Omental fat pad (tissue), 4 donors: ENCODE measurements at places on chromosomes 2 and 18.

- DNase-seq = no peak
Measured at GRCh38 chr2:100285011-100285410, 37.3 kb downstream of the LONRF2 start.

GRCh38 chr2:163736433-163737189 lies 803 bp upstream of the FIGN start:
- DNase-seq = peak; percentile 23

DNA sequence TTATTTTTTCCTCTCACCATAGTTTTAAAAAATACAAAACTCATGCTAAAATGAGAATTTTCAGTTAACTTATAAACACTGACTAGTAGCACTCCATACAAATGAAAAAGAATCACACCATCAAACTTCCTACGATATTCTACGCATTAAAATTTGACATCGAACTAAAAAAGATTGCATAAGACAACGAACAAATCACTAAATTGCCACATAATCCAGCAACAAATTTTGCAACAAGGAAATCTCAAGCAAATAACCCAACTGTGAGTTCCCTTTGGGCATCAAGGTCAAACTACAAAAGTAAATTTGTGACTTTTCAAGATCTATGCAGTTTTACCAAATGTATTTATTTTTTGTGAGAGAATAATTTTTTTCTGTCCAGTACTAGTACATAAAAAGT lies 1.5 kb downstream of the MAP3K2 start:
- DNase-seq = no peak

DNA sequence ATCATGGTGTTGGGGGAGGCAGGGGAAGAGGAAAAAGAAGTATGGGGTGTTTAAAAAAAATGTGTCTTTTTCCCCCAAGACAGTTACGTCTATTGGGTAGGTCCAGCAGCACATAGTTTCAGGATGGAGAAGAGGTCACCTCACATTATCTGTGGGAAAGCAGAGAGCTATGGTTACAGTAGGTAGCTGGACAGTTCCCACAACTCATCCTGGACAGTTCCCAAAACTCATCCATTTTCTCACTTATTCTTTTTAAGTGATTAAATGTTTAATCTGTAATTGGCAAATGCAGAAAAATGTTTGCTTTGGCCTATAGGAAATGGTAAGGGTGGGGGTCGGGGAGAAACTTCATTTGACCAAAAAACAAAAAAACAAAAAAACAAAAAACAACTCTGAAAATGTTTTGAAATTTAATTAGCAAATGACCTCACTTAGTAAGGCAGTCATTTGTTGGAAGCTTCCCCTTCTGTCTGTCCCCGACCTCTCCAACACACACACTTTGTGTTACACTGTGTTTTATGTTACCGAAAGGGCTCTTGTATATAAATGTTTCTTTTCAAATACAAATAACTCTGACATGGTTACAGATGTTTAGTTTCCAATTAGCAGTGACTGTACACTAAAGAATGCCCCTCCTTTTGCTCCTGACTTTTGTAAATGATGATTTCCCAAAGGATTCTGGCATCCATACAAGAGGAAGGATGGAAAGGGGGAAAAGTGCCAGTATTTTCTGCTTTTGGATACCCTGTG lies 173.3 kb upstream of the ZFP36L2 start:
- DNase-seq = no peak

GRCh38 chr2:70073493-70073892 lies 13.8 kb upstream of the PCBP1 start:
- DNase-seq = no peak

- DNase-seq = no peak
Measured at GRCh38 chr18:30999186-30999585, 43.4 kb downstream of the DSC3 start.

DNA sequence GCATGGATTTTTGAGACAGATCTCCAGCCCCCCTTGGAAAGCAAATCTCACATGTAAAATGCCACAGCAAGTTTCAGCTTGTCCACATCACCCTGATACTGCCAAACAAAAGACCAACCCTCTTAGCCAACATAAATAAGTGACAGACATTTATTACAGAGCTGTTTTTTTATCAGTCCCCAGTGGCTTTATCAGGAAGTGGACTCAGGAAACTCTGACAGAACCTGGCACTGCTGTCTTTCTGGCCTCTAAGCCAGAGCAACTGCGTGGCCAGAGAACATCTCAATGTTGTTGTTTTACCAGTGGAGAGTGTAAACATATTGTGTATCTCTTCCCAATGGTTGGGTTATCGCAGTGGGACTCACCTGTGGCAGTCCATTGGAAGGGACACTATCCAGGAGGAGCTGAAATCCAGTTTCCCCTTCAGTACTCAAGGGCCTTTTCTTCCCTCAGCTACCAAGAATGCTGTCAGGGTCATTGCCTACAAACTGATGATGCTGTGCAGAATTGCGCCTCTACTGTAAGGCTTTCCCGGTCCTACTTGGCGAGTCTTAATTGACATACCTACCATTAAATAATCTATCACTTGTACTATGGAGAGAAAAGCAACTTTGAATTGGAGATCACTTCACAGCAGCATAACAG lies 22.0 kb downstream of the SLC14A1 start:
- no peak for DNase-seq

DNA sequence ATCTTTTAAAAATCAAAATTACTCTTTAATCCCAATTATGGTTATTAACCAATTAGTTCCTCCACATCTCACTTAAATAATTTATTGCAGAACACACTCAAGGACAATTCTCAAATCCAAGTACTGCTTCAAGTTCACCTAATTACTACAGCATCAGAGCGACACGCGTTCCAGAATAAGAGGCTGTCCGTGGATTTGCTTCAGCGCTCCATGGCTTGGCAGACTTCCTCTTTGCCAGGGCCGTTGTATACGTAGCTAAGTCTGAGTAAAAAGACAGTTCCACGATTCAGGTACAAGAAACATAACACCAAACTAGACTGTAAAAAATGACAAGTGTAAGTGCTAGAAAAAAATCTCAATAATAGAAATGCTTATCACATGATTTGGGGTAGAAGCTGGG lies 153.2 kb upstream of the MYT1L start:
- no peak for DNase-seq

- DNase-seq = no peak
Measured at GRCh38 chr2:69762513-69763494, 20.9 kb downstream of the ANXA4 start.

GRCh38 chr2:127951026-127951425 lies 65.3 kb upstream of the AMMECR1L start:
- no peak for DNase-seq

- peak; percentile 32 for DNase-seq
Measured at GRCh38 chr2:146982393-146982846, 862.4 kb upstream of the ACVR2A start.

- no peak for DNase-seq
Measured at GRCh38 chr2:26691881-26692278, 642 bp upstream of the KCNK3 start.

- no peak for DNase-seq
Measured at GRCh38 chr2:134465228-134466105, 211.6 kb downstream of the MGAT5 start.

- DNase-seq = no peak
Measured at GRCh38 chr2:233807215-233807865, 29.2 kb downstream of the MROH2A start.

- no peak for DNase-seq
Measured at GRCh38 chr2:112033600-112033999, 21.5 kb upstream of the TMEM87B start.

- no peak for DNase-seq
Measured at GRCh38 chr2:33373986-33374385, 102.5 kb upstream of the RASGRP3 start.

DNA sequence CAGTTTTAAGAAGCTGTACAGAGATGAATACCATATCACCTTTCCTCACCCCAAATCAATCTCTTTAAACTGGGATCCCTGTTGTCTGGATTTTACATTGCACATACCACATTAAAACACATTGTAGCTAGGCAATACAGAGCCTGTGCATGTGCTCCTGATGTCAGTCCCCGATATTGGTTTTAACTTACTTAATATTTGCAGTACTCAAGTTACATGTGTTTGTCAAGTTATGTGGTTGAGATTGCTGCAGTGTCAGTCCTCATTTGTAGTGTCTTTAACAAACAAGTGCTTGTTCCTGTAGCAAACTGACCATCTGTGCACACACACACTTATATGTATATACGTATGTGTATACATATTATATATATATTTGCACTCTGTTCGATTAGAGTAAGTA lies 10.4 kb upstream of the UBE2E3 start:
- DNase-seq = no peak

DNA sequence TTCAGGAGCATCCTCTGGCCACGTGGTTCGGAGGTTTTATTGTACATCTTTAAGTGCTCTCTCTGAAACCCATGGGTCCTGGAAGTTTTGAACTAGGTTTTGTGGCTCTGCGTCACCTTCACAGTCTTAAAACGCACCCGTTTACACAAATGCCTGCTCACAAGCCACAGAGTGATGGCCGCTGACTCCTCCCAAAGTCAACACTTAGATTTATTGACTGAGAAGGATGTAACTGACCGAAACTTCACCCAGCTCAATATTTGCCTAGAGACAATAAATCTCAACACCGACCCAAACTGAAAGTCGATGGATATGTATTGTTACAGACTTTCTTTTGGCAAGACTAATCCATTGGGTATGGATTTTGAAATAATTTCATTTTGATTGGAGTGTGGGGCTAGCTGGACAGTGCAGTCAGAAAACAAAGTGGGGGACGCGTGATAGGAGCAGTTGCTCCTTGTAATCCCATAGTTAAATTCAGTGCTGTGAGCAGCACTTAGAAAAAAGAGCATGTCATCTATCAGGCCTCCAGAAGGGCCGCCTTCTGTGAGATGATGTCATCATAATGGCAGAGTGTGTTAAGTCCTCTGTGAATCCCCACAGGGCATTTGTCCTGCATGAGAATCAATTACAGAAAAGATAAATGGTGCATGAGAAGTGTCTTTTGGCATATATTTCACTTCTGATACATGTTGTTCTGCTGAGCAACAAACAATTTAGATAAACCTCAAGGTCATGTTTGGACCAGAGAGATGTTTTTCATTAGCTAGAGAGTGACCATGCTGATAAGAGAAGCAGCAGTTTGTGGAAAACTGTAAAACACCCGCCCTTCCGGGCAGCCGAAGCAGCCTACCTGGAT lies 183.7 kb downstream of the INO80D start:
- no peak for DNase-seq

GRCh38 chr2:83071914-83072313 lies 1387.2 kb downstream of the SUCLG1 start:
- DNase-seq = no peak

GRCh38 chr2:61456746-61457420 lies 14.0 kb downstream of the USP34 start:
- DNase-seq = no peak

DNA sequence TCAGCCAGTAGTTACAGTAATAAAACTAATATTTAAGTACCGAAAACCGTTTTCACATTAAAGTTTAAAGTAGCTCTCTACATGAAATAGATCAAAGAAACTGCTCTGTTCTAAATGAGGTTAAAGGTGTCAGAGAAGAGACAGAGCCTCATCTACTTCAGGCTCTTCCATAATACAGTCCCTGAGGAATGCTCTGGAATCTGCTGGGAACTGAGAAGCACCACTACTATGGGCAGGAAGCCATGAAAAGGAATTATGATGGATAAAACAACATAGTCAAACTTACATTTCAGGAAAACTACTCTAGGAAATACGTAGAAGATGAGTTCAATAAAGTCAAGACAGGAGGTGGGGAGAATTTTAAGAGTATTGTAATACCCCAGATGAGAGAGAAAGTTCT lies 60.0 kb downstream of the ROCK1 start:
- DNase-seq = no peak

- no peak for DNase-seq
Measured at GRCh38 chr2:38945911-38946310, 56.2 kb downstream of the ARHGEF33 start.

GRCh38 chr2:46068636-46069035 lies 228.6 kb upstream of the EPAS1 start:
- DNase-seq = no peak

- no peak for DNase-seq
Measured at GRCh38 chr2:118670276-118670675, 177.2 kb downstream of the EN1 start.

GRCh38 chr2:130823886-130824491 lies 12.7 kb upstream of the ARHGEF4 start:
- no peak for DNase-seq

DNA sequence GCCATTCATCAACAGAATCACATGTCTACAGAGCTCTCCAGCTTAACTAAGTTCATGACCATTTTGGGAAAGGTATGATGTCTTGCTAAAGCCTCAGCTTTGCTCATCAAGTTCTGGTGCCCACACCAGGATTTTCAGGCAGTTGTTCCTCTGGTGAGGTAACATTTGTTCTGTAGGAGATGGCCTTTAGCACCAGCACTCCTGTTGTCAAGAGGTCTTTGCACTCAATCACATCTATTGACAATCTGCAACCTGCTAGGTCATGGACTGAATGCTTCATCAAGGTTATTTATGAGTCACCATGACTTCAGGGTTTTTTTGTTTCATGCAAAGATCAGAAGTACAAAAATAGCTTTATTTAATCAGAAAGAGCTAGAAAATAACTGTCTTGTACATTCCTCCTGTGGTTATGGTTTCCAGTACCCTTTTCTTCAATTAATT lies 36.6 kb upstream of the VIT start:
- DNase-seq = no peak

DNA sequence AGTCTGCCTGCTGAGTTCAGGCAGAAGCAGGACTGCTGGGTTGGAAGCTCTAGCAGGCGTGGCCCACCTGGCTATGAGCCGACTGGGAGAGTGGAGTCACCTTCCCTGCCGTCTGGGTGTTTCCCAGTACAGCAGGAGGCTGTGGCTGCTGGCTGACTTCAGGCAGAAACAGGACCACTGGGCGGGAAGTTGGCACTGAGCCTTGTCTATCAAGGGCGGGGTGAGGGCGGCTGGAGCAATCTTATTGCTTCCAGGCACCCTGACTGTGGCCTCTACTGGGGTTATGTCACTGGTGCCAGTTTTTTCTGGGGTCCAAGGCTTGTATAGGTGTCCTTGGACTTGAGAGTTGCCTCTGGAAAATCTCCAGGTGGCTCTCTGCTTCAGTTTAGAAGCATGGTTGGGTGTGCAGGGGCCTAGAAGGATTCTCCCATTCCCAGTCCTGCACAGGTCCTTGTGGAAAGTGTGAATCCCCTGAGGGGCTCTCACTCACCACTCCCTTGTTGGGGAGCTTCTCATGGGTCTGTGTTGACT lies 30.5 kb downstream of the LTBP1 start:
- no peak for DNase-seq

DNA sequence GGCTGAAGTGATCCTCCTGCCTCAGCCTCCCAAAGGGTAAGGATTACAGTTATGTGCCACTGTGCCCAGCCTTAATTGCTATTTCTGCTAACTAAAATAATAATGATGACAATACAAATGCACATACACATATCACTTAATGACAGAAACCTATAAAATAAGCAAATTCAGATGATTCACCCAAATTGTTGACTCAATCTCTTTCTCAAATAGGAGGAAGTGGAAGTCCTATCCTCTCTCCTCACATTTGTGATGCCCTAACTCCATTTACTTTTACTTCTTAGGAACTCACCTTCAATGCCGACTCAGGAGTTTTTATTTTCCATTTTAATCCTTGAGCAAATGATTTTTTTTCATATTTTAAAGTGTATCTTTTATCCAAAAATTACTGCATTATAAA lies 24.5 kb upstream of the RAPH1 start:
- no peak for DNase-seq

GRCh38 chr2:136025057-136025973 lies 39.9 kb upstream of the DARS1 start:
- no peak for DNase-seq
